ENCODE measurements at places on chromosomes 7 and 10. TPM values are rescaled to one million over a fixed set of nuclear protein-coding genes. Genes with fewer than 3 reads are reported as not detected.

The FXYD4 gene
- total RNA-seq: not detected

The DMTF1 gene
- 69.3 TPM for total RNA-seq

The MBLAC1 gene
- 4.2 TPM for total RNA-seq

The ACTL6B gene
- total RNA-seq: not detected

The PRR15 gene
- total RNA-seq: not detected

The CALD1 gene
- 2.1 TPM for total RNA-seq

The GRID1 gene
- not detected for total RNA-seq

The ABCB1 gene
- 16.0 TPM for total RNA-seq

The SLC12A9 gene
- total RNA-seq: 26.4 TPM

The RAMP3 gene
- not detected for total RNA-seq

The HDAC9 gene
- total RNA-seq: 3.2 TPM

The FRAT2 gene
- 8.7 TPM for total RNA-seq

The C10orf67 gene
- total RNA-seq: not detected

The FANK1 gene
- total RNA-seq: 0.63 TPM

The SFRP4 gene
- not detected for total RNA-seq

The FOXP2 gene
- total RNA-seq: not detected

The VAX1 gene
- total RNA-seq: not detected

The SLC29A4 gene
- total RNA-seq: 0.17 TPM

The TMEM196 gene
- total RNA-seq: not detected

The VSTM2A gene
- not detected for total RNA-seq

The C10orf90 gene
- not detected for total RNA-seq

The AGAP6 gene
- total RNA-seq: 15.1 TPM

The WNT2 gene
- not detected for total RNA-seq

The FBXL13 gene
- 0.78 TPM for total RNA-seq

The TRIM8 gene
- total RNA-seq: 71.0 TPM

All from activated CD8-positive, alpha-beta memory T cell treated with anti-CD3 and anti-CD28 coated beads for 36 hours (primary cell).